ENCODE measurements at places on chromosomes 3 and 15.

DNA sequence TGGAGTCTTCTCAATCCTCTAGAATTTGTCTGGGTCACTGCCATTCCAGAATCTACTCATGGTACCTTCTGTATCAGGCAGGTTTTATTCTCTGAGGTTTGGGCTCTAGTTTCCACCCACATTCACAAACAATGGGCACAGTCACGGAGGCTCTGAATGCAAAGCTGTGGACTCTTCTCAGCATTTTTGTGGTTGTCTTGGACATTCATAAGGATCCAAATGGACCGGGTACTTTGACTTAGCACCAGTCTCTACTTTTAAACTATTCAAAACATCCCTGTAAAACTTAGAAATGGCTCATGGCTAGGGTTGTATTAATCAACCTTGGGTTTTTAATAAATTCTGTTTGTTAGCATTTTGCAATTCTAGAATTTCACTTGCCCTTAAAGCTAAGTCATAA lies 277.9 kb upstream of the THBS1 start:
- DNase-seq: no peak

- DNase-seq: no peak
These were observed 466.7 kb downstream of the ERC2 start for GRCh38 chr3:56001537-56001936.

DNA sequence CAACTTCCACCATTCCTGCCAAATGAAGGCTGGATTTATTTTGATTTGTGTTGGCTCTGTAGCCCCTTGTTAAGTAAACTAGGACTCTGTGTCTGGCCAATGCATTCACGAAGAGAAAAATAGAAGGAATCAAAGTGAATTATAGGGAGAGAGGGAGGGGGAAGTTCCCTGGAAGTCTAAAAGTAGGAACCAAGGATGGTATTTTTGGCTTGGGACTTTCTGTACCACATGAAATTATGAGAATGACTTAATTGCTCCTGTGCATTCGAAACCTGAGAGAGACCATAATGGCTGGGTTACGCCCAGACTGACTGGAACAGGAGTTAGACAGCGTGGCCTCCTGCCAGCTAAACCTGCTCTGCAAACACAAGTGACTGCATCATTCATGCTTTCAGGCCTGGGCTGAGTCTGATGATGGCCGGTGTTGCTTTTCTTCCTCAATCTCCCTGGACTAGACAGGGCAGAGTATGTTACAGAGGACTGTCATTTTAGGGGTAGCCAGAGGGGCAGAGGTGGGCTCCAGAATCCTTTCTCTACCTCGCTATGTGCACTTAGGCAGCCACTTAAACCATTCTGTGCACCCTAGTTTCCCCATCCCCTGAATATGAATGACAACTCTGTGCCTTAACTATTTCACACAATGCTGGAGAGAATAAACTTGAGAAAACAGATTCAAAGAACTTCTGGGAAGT lies 58.9 kb downstream of the MYO1E start:
- DNase-seq: peak; percentile 27

DNA sequence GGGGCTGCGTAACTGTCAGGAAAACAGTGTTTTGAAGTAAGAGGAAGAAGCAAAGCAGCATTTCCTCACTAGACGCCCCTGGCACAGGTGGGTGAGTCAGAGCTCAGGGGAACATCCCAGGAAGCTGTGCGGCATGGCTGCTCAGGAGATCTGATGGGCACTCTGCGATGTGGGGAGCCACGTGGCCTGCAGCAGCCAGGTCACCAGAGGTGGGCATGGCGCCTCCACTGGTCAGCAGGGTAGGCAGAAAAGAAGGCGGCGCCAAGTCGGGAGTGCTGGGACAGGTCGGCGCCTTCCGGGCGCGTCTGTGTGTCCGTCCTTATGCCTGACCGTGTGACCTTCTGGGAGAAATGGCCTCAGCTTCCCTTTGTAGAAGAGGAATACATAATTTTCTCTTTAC lies 249.9 kb upstream of the ST8SIA2 start:
- no peak for DNase-seq

DNA sequence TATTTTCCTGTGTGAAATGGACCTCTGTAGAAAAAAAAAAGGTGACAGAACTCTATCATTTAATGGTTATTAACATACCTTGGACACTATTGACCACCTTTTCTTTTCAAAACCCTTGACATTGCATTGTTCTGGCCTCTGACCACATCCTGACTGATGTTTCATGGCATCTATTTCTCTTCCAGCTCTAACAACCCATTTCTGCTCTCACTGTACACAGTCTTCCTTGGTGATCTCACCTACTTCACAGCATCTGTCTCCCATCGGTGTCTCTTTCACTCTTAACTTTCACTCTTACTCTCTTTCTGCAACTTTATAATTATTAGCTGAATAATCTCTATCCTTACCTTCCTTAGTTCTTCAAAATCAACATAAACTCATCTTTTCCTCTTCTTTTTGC lies 217.4 kb upstream of the CD96 start:
- DNase-seq: no peak

GRCh38 chr15:90190606-90191343 lies 10.4 kb upstream of the SEMA4B start:
- no peak for DNase-seq

DNA sequence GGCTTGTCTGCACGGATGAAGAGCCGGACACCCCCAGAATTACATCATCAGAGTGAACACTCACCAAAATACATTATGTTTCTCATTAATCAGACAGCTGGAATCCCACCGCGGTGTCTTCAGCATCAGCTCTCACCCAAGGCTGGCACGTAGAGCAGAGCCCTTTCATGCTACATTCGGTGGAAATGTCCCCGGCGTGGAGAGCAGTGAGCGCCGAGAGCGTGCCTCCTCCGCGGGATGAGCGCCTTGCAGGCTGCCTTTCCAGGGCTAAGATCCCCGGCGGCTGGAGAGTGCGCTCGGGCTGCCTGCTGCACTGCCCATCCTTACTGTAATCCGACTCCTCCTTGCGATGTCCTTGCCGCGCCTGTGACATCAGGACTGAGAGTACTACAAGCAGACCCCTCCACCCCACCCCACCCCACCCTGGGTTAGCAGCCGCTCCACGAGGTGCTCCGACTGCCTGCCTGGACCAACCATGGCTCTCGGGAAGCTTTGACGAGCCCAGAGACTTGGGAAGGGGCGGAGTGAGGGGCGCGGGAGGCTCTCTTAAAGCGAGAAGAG lies at the start of gene ZNF385D:
Gene ZNF385D (minus strand): TSS at position 380 of the 561 bp plus-strand sequence. CDS start 294 bp downstream, at position 86.
- no peak for DNase-seq

DNA sequence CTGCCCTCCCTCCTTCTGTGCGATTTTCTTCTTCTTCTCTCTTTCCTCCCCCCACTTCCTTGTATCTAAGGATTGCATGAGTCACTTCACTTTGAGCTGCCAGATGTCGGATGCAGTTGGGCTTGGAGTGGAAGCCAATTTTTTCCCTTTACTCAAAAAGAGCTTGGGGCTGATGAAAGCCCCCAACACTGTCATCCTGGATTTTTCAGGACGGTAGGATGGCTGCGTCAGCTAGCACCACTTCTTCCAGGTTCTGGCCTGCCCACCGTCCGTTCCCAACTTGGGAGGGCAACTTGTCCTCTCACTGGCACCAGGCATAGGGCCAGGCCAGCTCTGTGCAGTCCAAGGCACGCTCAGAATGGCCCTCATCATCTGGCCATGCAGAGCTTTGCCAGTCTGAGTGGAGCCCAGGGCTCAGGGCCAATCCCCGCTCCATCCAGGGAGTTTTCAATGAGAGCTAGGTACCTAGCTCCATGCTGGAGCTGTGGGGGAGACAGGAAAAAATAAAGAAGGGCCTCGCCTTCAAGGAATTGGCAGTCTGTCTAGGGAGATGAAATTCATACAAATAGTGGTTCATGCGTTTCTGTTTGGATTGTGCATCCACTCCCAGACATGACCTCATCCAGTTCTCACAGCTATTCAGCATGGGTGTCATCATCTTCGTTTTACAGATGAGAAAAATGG lies 47.7 kb upstream of the INSYN1 start:
- no peak for DNase-seq

- no peak for DNase-seq
These were observed 7.6 kb downstream of the ARPC4 start for GRCh38 chr3:9800529-9800928.

- no peak for DNase-seq
These were observed 16.3 kb downstream of the SNAPC5 start for GRCh38 chr15:66481107-66481856.

- DNase-seq: no peak
These were observed 181.2 kb upstream of the TTC14 start for GRCh38 chr3:180420804-180421203.

- DNase-seq: no peak
These were observed 50.8 kb downstream of the CPN2 start for GRCh38 chr3:194300382-194300758.

- no peak for DNase-seq
These were observed 75.4 kb upstream of the PLAAT1 start for GRCh38 chr3:193165431-193166120.

- DNase-seq: no peak
These were observed 4.5 kb upstream of the CAPN3 start for GRCh38 chr15:42354824-42355223.

- no peak for DNase-seq
These were observed 6.6 kb downstream of the TM4SF4 start for GRCh38 chr3:149481056-149481455.

- no peak for DNase-seq
These were observed 21.0 kb downstream of the PLXNB1 start for GRCh38 chr3:48408823-48409281.

- no peak for DNase-seq
These were observed 580.4 kb downstream of the VGLL3 start for GRCh38 chr3:86410587-86410986.

GRCh38 chr3:31255007-31255581 lies 277.6 kb upstream of the STT3B start:
- no peak for DNase-seq

DNA sequence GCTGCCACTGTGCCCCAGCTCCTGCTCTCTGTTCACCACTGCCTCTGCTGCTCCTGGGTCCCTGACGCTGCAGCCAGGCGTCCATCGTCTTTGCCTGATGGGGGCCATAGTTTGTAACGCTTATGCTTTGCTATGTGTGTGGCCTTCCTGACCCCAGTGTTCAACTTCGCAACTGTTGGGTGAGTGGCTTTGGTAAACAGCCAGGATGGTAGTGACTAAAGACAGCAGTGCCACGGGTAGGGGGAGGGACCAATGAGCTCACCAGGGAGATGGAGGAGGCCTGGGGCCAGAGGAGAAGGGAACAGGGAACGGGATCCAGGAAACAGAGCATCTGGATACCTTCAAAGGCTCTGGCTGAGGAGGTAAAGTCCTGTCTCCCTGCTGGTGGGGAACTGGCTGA lies 75.9 kb upstream of the ALDH1L1 start:
- DNase-seq: no peak

GRCh38 chr3:120160050-120160449 lies 65.8 kb upstream of the GSK3B start:
- no peak for DNase-seq

- no peak for DNase-seq
These were observed 157.3 kb upstream of the LPP start for GRCh38 chr3:187996609-187997008.

DNA sequence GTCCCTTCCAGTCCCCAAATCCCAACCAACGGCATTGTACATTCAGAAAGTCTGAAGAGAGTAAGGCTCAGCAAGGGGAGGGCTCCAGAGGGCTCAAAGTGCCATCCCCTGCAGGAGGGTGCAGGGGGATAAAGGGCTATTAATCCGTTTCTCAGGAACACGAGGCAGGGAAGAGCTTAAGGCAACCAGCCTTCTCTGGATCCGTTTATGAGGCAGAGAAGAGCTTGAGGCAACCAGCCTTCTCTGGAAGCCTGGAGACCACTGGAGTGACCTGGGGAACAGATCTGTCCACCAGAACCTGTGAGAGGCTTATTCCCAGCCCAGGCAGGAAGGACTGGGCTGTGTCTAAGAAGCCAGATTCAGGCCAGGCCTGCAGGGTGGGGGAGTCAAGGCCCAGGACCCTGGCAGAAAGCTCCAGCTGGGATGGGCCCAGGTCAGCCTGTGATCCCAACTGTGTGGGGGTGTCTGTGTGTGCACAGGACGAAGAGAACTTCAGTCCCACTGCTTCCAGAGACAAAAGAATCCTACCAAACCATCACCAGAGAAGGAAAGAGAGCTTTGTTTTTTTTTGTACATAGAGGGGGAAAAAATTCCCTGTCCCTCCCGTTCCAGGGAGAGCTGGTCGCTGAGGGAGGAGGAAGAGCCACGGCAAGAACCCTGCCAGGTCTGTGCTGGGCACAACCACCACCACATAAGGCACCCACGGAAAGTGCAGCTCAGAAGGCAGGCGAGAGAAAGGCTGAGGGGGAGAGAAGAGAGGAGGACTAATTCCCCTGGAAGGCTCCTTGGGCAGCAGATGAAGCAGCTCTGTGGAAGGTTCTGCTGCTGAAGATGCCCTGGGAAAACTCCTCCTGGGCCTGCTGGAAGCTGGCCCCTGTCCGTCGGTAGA lies 1.6 kb upstream of the ULK3 start:
- DNase-seq: no peak

GRCh38 chr3:178849199-178849910 lies 222.3 kb downstream of the ZMAT3 start:
- no peak for DNase-seq

DNA sequence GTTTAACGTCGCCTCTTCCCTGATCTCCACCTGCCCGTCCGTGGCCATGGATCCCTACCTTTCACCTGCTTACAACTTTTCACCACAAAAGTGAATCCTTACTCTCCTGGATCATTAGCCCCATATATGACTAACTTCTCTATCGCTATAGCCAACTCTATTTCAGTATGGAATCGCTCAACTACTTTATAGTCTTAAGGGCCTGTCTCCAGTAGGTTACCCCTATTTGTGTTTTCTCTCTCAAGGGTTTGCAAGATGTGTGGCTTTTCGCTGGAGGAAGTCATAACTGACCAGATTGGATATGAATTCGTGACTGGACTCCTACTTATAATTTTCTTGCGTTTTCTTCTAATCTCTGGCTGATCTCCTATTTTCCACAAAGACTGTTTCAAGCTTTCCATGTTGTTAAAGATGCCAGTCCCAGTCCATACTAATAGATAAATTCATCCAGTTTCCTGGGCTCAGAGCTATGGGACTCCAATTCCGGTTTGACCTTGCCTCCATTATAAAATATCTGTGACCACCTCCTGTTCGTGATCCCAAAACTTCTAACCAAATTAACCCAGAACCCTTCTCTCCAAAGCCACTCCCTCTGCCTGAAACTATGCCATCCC lies 1.3 kb upstream of the STAG1 start:
- DNase-seq: no peak

DNA sequence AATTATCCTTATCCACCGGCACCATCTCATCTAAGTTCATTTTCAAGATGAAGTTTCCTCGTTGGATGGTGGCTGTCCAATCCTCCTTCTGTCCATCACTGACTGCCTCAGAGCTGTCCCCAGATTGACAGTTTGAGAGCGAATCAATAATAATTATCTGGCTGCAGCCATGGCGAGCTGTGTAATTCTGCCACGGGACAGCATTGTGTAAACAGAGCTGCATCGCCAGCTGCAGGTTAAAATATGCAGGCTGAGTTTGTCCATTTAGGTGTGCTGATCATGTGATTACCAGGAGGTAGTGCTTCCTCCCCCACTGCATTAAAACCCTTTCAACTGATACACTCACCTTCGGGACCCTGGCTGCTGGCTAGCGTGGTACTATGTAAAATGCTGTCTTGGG lies 461.9 kb upstream of the ONECUT1 start:
- DNase-seq: no peak

GRCh38 chr3:188389711-188390342 lies 235.9 kb downstream of the LPP start:
- no peak for DNase-seq

Data from NCI-H1417 treated with DMSO at 0.1 percent for 48 hours (cell line).